ENCODE measurements at places on chromosomes 16 and 17. TPM values are rescaled to one million over a fixed set of nuclear protein-coding genes. Genes with fewer than 3 reads are reported as not detected.

B9D1 gene
- 42.1 TPM for total RNA-seq

CEP95 gene
- 86.4 TPM for total RNA-seq

KCNH6 gene
- 0.80 TPM for total RNA-seq

SEC14L5 gene
- 0.09 TPM for total RNA-seq

DNA sequence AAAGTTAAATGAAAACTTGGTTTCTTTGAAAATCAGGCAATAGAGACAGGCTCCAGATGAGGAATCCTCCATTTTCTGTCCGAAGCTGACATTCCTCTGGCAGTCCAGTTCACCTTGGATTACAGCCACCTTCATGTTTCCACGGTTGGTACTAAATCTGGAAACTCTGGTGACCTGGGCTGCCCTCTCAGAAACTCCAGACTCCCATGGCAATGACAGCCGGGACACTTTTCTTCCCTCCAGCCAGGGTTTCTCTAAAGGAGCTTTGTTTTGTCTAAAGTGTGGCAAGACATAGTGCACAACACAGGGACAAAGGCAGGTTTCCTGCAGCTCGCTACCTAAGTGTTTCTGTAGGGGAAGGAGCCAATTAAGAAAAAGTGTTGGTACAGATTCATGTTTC lies 36.0 kb downstream of the CLUAP1 start:
- no peaks in the 10 kb centered on the region for H3K4me1 ChIP-seq
- H3K27ac ChIP-seq, result no peak overlapping the region
- DNase-seq, result no peak
- no peak overlapping the region for H3K4me3 ChIP-seq
- H3K36me3 ChIP-seq, result peaks cover 40% of the 10 kb centered on the region

DNA sequence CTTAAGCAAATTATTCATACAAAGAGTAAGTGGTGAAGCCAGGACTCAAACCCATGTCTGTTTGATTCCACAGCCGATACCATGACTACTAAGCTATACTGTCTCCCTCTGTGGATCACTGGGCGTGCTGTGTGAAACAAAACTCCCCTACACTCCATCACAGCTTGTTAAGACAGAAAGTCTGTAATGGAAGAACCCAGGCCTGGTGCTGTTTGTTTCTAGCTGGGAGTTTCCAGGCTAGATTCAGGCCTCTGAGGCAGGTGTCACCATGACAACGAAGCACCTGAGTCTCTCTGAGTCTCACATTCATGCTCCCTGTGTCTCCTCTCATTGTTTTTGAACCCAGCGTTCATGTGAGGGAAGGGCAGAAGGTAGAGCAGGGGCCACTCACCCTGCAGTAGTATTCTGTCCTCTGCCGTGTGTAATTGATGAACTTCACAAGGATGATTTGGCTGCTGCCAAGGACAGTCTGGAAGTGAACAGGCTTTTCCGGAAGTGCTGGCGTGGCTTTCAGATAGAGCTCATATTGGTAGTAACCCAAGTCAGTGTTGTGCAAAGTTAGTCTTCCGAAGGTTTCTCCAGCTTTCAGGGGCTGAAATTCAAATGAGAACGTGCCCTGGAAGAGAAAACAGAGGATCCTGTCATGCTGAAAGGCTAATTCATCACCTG lies 8.6 kb upstream of the VAC14 start:
- no peak overlapping the region for H3K27ac ChIP-seq
- H3K4me1 ChIP-seq, result no peaks in the 10 kb centered on the region
- H3K27me3 ChIP-seq, result peaks cover 46% of the 10 kb centered on the region
- no peak overlapping the region for H3K4me3 ChIP-seq
- DNase-seq, result peak; percentile 28

DNA sequence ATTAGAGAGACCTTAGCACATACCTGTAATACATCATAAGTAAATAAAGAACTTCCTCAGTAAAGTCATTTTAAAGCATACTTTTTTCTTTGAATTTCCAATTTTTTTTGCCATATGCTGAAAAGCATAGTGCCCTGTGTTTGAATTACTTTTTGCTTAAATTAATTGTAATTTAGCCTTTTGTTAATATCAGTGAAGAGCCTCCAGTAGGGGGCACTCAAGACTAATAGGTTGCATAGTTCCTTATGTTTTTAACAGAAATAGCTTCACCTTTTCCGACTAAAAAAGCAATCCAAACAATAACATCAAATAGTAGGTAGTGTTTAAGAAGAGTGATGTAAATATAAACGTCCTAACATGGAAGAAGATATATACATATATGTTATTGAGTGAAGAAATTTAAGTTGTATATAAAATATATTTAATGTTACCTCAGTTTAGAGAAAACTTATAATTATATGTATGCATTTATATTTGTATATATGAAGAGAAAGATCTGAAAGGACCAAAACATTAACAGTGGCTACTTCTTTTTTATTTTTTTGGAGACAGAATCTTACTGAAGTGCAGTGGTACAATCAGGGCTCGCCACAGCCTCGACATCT lies 18.6 kb downstream of the RAD51C start:
- H3K36me3 ChIP-seq, result no peaks in the 10 kb centered on the region
- H3K27me3 ChIP-seq, result no peaks in the 10 kb centered on the region
- H3K27ac ChIP-seq, result no peak overlapping the region
- H3K4me1 ChIP-seq, result no peaks in the 10 kb centered on the region
- peak; percentile 77 for DNase-seq

DNA sequence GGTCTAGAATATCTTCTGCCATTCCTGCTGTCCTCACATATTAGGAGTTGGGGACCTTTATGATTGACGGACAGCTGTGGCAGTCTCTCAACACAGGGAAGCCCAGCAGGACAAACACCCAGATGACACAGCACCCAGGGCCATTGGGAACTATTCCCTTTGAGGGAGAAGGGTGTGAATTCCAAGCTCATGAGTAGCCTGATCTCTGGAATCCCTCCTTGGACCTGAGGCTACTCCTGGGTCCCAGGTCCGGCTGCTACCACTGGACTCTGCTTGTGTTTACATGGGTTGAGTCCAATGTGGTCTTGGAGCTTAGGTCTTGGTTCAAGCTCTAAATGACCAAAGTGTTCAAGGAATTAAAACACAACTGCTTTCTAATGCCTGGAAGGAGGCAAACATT lies 78.9 kb downstream of the SLC6A2 start:
- no peaks in the 10 kb centered on the region for H3K4me1 ChIP-seq
- no peaks in the 10 kb centered on the region for H3K27me3 ChIP-seq
- no peaks in the 10 kb centered on the region for H3K36me3 ChIP-seq
- no peak overlapping the region for H3K27ac ChIP-seq
- peak; percentile 63 for DNase-seq

- H3K27ac ChIP-seq, result no peak overlapping the region
- H3K4me3 ChIP-seq, result no peak overlapping the region
- H3K36me3 ChIP-seq, result no peaks in the 10 kb centered on the region
- peaks cover 10% of the 10 kb centered on the region for H3K27me3 ChIP-seq
These were observed 65.7 kb upstream of the AXIN2 start for GRCh38 chr17:65627108-65627507.
